ENCODE measurements at places on chromosomes 7 and 10.

GRCh38 chr10:102701272-102701671 lies 12.9 kb downstream of the ARL3 start:
- no peak for DNase-seq

GRCh38 chr10:13712837-13713581 lies 126.2 kb downstream of the PRPF18 start:
- no peak for DNase-seq

DNA sequence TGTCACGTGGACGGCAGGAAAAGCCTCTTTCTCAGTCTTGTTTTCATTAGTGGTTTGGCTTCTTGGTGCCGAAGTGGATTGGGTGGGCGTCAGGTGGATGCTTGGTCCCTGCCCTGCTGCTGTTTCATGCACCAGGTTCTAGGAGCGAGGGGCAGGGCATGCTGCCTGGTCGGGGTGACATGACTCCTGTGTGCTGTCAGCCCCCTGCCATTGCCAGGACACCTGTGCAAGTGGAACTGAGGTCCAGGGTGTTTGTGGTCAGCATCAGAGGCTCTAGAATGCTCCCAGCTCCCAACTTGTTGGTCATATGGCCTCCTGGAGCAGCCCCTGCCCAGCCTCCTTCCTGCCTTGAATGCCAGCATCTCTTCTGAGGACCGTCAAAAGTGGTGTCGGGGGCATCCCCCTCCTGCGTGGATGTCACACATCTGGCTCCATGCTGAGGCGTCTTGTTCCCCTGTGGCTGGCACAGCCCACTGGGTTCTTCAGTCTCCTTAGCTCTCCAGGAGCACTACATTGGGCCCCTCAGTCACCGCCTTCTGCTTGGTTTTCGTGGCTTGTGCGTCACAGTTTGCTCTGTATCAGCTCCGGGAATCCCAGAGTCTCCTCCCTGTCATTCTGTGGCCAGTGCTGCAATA lies 24.8 kb downstream of the ADCY1 start:
- no peak for DNase-seq

- DNase-seq: no peak
Observed at GRCh38 chr10:46306516-46307184, 19.9 kb downstream of the ANTXRL start.

GRCh38 chr7:138388673-138389491 lies 71.2 kb upstream of the TRIM24 start:
- DNase-seq: no peak

DNA sequence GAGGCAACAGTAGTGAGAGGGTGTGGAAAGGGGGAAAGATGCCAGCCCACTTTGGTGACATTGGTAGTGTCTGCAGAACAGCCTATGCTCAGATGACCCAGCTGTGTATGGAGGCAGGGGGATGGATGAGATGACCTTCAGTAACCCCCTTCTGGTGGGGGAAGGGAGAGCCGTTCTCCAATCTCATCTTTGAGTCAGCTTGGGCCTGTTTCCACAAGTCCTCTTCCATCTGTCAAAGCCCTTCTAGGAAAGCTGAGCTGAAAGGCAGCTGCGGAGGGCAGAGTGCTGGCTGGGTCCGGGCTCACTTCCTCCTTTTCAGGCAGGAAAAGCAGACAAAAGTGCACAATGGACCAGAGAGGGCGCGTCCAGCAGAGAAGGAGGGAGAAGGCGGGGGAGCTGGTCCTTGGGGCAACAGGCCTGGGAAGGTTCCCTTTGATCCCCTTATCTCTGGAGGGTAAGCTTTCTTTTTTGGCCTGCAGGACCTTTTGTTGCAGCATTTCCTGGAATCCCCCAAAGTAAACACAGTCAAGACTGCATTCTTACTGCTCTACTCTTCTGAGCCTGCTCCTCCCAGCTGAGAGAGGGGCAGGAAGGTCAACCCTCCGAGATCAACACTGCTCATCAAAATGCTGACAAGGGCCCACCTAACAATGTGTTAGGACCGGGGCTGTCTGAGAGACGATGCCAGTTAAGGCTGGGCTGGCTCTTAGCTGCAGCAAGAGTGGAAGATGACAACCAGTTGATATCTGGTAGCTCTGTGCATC lies 1.2 kb upstream of the LRMDA start:
- DNase-seq: no peak

GRCh38 chr7:471191-471865 lies 48.3 kb downstream of the PDGFA start:
- DNase-seq: no peak

GRCh38 chr10:76033457-76034196 lies 602.2 kb downstream of the LRMDA start:
- no peak for DNase-seq

DNA sequence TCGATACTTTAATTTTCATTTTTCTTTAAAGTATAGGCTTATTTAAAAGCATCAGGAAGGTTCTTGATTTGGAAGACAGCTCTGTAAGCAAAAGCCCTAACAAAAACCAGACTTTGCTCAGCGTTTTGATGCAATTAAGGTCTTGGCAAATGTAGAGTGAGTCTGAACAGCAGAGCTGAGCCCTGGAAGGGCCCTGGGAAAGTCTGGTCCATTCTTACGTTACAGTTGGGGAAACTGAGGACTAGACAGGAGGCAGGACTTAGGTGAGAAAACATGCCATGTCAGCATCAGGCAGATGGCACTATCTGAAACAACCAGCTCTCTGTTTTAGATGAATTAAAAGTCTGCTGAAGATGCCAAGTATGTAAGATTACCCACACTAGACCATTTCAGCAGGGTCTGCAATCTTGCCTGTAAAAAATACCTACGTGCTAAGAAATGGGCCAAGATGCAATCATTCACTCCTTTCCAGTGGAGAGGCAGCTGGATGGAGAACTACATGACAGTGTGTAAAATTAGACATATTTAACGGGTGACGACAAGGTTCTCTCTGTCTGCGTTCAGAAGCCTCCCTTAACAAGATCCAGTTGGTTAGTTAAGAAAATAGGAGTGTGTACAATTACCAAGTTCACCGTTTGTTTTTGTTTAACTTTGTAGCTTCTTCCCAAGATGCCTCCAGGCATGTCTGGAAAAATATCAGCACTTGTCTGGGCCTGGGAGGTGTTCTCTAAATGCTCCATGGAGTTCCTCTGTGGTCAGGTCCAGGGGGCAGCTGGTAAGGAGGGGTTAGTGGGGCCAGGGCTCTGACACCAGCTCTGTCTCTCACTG lies 502.3 kb upstream of the ZMIZ1 start:
- DNase-seq: no peak

DNA sequence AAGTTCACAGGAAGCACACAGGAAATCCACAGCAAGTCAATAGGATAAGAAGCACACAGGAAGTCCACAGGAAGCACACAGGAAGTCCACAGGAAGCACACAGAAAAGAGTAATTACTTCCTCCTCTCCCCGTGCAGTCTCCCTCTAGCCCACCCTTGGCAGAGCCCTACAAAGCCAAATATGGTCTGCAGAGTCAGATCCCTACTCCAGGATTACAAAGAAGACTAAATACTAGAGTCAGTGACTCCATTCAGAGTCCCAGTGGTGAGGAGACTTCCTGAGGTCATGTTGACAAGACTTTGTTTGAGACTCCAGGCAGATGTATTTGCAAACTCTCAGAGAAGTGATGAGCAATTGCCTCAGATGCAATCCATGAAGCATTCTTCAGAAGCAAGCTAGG lies 398.6 kb upstream of the AUTS2 start:
- no peak for DNase-seq

DNA sequence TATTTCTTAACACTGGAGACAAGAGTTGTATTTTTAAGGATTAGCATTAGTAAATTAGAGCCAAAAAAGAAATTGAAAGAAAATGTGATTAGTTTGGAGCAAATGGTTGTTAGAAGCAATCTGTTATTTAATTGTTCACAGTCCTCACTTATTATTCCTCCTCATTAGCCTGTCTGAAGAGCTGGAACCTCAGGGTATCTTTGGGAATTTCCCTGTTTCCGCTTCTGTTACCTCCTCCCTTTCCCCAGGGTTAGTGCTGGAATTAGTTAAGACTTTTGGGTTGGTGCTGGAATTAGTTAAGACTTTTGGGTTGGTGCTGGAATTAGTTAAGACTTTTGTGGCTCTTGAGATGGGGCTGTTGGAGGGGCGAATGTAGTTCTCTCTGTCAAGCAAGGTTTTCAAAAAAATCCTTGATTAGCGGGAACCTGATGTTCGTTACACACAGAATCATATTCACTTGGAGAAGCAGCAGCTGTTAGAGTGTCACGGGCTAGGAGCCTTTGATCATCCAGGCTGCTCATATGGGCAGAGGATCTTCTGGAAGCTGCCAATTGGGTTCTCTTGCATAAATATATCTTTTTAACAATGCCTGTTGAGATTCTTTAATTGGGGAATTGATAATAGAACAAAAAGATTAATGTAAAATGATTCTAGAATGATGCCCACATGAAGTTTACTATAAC lies 251.0 kb upstream of the NPSR1 start:
- no peak for DNase-seq

GRCh38 chr7:143005632-143006260 lies 21.2 kb downstream of the OR9A2 start:
- DNase-seq: no peak

DNA sequence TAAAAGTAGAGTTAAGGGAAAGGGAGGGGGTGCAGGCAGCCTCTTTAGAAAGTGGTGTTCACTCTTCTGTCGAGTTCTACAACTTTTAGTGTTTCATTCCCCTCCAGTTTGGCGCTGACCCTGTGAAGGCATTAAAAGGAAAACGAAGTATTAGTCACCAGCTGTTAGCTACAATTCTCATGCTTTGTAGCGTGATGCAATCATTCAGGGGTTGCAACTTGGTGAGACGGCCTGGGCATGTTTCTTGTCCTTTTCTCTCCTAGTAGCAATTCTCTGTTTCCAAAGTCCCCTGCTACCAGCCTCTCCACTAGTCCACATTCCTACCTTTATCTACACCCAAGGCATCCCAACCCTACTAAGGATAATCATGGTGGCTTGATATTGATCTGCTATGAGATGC lies 33.7 kb upstream of the DGKI start:
- DNase-seq: no peak

- peak; percentile 15 for DNase-seq
Observed at GRCh38 chr7:85041605-85042216, 145.1 kb downstream of the SEMA3D start.

GRCh38 chr7:36037121-36037662 lies 115.9 kb upstream of the EEPD1 start:
- DNase-seq: peak; percentile 8

- no peak for DNase-seq
Observed at GRCh38 chr7:7138897-7139296, 43.4 kb upstream of the C1GALT1 start.

DNA sequence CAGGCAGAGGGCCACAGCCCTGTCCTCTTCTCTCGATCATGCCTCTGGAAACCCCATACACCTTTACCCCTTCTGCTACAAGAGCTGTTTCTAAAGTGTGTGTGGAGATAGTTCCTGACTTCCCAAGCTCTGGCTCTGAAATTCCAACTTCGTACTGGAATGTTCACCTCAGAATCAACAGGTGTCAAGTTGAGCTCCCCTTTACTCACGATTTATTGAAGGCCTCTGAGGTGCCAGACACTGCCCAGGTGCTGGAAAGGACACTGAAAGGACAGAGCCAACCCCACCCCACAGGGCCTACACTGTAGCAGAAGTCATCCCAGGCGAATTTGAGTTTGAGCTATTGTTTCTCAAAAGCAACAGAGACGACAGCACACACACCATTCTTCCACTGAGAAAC lies 209.9 kb upstream of the FRMD4A start:
- DNase-seq: no peak

DNA sequence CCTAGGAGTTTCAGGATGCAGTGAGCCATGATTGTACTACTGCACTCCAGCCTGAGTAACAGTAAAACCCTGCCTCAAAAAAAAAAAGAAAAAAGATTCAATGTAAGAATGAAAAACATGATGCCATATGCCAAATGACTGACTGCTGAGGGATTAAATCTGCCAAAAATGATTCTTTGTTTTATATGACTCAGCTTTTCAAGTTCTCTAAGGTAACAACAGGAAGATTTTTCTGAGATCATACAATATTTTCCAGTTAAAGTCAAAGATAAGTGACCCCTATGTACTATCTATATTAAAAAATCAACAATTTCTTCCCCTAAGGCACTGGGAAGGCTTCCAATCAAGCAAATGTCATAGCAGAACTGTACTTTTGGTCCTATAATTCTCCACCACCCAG lies 271.2 kb upstream of the IMMP2L start:
- DNase-seq: no peak

- no peak for DNase-seq
Observed at GRCh38 chr10:90032519-90032918, 331.1 kb downstream of the KIF20B start.

DNA sequence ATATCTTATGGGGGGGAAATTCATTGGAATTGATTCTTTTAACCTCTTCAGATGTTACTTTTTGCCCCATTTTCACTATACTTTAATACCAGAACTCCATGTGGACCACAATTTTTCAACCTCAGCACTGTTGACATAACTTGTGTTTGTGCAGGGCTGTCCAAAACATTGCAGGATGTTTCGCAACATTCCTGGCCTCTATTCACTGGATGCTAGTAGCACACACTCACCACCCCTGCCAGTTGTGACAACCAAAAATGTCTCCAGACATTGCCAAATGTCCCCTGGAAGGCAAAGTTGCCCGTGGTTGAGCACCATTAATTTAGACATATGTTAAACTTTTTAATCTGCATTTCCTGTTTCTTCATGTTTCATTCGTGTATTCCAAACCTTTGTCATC lies 234.7 kb downstream of the GFRA1 start:
- DNase-seq: no peak

DNA sequence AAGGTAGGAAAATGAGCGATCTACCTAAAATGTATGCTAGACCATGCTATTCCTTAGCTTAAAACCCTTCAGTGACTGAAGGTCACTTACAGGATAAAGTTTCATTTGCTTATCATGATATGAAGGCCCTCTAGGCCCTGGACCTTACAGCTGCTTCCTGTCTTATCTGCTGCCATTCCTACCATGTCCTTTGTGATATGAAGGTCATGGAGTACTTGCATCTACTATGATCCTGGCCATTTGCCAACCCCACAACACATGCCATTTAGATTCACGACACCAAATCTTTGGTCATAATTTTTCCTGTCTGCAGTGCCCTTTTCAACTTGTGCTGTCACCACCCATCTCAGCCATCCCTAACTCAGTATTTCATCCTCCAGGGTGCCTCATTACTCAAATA lies 181.8 kb upstream of the MDFIC start:
- DNase-seq: no peak

DNA sequence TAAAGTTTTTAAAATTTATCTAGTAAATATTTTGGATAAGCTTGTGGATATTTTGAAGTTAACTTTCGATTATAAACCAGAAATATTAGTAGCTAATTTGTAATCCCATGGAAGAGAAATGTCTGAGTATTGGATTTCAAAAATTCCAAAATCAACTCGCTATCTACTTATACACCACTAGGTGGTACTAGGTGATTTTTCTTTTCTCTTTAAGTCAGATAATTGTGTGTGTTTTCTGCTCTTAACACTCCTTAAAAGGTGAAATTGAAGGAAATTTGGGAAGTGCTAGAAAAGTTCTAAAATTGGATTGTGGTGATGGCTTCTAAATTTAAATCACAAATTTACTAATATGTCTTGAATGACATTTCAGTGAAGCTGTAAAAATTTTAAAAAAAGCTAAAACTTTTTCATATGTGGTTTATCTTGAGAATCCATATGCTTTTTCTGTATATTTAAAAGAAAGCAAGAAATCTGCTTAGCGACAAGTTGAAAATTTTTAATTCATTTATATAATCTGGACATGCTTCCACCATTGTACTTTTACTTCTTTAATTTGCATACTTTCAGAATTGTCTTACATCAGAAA lies 90.2 kb downstream of the IPMK start:
- peak; percentile 6 for DNase-seq
